ENCODE measurements at places on chromosomes 3 and 15. TPM values are rescaled to one million over a fixed set of nuclear protein-coding genes. Genes with fewer than 3 reads are reported as not detected.

GRCh38 chr15:74858369-74858740 is 14.8 kb downstream of the SCAMP2 start:
- no peak for DNase-seq

DNA sequence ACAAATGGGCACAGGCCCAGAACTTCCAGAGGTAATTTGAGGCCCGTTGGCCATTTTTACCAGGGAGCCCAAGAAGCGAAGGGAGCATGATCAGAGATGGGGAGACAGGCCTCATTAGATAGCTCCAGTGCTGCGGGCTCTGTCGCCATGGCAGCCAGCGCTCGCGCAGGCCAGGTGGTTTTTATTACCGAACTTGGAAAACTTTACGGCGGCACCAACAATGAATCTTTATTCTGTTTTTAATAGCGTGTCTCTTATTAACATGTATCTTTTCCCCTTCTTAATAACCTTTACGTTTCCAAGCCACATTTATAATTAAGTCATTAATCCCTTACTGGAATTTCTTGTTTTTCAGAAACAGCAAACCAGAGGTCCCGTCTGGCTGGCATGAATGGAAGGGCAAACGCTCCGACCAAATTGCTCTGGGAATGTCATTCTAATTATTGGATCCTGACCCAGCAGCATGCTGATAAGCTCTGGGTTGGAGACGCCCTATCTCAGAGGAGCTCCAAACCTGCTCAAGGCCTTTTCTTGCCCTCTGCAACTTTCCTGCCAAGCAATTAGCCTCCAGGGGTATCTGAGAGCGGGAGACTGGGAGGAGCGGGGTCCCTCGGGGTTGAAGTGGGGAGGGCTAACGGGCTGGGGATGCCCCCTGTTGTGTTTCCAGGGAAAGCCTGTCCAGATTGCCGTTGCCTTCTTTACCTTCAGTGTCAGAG is 256.4 kb downstream of the TLE3 start:
- DNase-seq, result no peak

- no peak for DNase-seq
Measured at GRCh38 chr3:12452361-12453330, 31.6 kb upstream of the TSEN2 start.

GRCh38 chr3:106946866-106947265 is 430.4 kb upstream of the CCDC54 start:
- DNase-seq, result no peak

DNA sequence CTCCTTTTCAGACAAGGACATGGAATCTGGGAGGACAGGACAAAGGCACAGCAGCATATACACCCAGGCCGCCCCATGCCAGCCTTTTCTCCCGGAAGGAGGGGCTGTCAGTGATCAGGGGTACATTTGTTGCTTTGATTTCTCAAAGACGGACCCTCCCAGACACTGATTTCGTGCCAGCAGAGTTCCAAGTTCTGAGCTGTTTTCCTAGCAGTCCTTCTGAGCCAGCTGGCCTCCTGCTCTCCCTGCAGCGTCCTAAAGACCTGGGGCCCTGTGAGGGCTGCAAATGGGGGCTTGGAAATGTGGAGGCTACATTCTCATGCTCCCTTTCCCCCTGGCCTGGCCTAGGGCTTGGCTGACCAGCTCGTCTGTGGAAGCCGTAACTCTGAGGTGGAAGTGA is 22.3 kb downstream of the CTSH start:
- no peak for DNase-seq

DNA sequence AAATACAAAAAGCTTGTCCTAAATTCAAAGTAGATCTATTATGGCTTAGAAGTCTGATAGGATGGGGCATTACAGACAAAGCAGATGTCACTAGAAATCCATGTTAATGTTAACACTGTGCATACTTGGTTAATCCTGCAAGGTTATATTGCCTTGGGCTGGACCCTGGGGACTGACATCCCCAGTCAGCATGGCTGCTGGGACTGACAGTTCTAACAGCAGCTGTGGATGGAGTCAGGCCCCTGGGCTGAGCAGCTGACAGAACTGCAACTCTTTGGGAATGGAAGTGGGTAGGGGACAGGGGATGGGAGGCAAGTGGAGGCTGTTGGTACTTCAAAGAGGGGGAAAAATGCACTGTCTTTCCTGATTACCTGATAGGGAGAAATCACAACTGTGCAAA is 7.5 kb downstream of the P2RY1 start:
- DNase-seq, result no peak

DNA sequence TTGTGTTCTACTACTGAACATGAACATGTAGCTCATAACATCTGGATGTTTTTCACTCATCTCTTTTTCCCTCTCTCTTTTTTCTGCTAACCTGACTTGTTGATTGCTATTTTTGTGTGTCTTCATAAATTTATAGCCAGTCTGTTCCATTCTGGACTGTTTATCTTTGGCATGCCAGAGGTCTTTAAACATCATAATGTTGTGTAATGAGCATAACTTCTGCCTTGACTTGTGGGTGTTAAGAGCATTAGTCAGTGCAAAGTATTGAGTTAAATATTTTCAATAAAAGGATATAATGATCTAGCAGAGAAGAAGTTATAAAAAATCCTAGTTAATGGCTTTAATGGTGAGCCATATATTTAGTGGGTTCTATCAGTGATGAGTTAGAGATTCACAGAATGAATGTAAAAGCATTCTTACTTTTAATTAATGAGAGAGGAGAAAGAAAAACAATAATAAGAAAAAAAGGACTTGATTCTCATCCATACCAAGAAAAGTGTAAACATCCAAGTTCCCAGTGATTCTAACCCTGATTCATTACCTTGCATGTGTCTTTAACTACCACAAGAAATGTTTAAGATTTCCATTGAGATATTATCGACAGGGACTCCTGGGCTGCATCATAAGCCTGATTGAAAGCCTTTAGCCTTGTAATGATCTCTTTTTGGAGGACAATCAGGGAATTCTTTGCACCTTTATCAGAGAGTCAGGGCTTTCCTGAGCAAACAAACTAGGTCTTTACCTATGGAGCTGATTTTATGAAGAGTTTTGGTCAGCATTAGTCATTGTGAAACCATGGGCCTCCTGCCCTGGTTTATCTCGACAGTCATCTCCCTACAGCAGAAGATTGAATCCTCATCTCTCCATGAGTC is 22.9 kb downstream of the MITF start:
- DNase-seq, result no peak

- DNase-seq, result no peak
Measured at GRCh38 chr3:16769525-16769924, 115.2 kb upstream of the PLCL2 start.

GRCh38 chr15:74380361-74381189 is 13.1 kb upstream of the CYP11A1 start:
- DNase-seq, result no peak

GRCh38 chr15:43249236-43249635 is 17.5 kb downstream of the TGM5 start:
- DNase-seq, result no peak

GRCh38 chr3:153357436-153357835 is 195.4 kb downstream of the RAP2B start:
- DNase-seq, result no peak

GRCh38 chr3:155785662-155786295 is 20.3 kb downstream of the C3orf33 start:
- DNase-seq, result no peak

DNA sequence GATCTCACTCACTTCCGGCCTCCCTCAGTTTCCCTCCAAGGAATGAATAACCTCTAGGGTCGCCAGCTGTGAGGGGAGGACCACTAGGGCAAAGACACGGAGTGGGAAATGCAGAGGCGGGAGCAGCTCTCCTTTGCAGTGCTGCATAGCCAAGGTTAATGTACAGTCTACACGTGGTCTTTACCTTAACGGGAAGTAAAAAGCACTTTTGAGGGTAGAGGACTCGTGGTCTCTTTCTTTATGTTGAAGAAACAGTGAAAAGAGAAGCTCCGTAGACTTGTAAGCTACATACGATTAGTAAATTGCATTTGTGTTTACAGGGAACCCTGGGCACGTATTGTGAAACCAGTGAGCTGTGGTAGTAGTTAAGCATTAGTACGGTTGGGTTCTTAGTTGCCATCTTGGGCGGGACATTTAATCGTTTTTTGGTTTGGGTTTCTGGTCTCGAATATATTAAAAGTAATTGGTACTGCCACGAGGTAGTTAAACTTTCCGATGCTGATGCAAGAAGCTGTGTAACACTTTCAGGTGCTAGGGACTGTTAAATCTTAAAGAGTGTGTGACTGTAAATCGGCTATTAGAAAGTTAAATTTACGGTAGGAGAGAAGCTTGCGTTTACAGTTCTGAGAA is 828 bp downstream of the U2SURP start:
- no peak for DNase-seq

GRCh38 chr3:20743553-20744321 is 557.7 kb upstream of the SGO1 start:
- no peak for DNase-seq

DNA sequence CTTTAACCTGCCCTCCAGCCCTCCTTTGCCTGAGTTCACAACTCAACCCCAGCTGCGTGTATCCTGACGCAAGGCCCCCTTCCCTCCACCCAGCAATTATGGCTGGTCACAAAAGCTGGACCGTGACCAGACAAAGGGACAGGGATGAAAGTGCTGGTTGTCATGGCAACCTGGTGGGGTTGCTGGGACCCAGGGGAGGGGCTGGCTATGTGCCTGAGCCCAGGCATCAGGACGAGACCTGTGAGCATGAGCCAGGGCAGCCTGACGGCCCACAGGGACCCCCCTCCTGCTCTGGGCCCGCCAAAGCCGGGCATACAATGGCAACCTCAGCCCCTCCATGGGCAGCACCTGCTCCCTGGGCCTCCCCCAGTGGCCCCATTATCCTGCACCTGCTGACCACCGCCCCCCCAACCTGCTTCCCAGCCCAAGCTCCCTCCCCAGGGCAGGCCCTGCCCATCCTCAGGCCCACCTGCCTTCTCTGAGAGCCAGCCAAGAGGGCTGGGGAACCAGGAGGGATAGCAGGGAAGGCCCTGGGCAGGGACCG is 4.5 kb upstream of the DNAH1 start:
- no peak for DNase-seq

- DNase-seq, result no peak
Measured at GRCh38 chr3:119647843-119648575, 12.4 kb downstream of the POPDC2 start.

- DNase-seq, result no peak
Measured at GRCh38 chr3:50294492-50295403, 2.5 kb upstream of the IFRD2 start.

DNA sequence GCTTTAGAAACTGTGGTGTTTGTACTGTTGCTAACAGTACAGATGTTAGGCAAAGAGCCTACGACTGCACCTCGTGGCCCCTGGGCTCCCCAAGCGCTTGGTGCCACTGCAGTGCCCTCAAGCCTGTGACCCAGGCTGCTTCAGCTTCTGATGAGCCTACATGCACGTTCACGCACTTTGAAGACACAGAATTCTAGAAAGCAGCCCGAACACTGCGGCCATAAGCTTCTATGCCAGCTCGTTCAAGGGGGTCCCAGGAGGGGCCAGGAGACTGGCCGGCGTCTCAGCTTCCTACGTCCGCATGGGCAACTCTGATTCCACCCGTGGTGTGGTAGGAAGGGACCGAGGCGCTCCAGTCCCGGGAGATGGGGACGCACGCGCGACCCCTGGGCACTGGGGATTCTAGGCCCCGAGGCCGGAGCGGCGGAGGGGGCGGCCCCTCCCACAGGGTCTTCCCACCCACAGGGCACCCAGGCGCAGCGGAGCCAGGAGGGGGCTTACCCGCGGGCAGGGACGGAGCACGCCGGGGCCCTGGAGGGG is 653 bp downstream of the MYO5C start:
- no peak for DNase-seq

- DNase-seq, result no peak
Measured at GRCh38 chr3:63563572-63563971, 88.9 kb upstream of the SNTN start.

Gene CFAP100
- not detected for total RNA-seq

Gene FRMD5
- total RNA-seq, result 3.2 TPM

Gene STXBP5L
- not detected for total RNA-seq

Gene WNT5A
- 33.8 TPM for total RNA-seq

Gene ADAMTS17
- total RNA-seq, result not detected

Data from glomerular endothelial cell (primary cell).